ENCODE measurements at places on chromosomes 2 and 18.

DNA sequence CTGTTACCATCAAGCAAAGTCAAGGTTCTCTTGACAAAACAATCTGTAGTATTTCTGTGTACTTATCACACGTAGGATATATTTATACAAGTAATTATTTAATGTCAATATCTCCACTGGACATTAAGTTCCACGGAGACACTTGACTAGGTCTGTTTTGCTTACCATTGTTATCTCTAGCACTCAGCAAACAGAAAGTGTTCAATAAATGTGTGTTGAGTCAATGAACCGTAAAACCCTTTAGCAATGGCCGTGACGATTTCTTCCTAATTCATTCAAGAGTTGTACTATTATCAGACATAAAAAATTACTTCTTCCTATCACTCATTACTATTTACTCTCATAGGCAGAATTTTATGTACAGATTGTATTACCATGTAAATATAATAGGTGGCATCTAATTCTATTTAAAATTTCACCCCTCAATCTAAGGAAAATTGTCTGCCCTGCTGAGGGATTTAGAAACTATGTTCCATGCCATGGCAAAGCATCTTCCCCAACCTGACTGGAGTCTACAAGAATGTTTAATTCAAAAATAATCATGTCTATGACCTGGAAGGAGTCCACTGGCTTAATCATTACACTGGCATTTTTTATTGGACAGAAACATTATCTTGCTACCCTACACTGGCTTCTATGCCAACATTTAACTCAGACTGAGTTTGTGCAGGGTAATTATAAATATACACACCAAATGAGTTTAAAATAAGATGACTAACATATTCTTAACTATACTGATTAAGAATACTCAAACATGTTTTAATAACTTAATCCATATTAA, 301.9 kb downstream of the ZEB2 start:
- no peak overlapping the region for H3K4me3 ChIP-seq
- DNase-seq, result no peak
- H3K36me3 ChIP-seq, result no peaks in the 10 kb centered on the region
- no peak overlapping the region for H3K27ac ChIP-seq
- H3K27me3 ChIP-seq, result no peaks in the 10 kb centered on the region

DNA sequence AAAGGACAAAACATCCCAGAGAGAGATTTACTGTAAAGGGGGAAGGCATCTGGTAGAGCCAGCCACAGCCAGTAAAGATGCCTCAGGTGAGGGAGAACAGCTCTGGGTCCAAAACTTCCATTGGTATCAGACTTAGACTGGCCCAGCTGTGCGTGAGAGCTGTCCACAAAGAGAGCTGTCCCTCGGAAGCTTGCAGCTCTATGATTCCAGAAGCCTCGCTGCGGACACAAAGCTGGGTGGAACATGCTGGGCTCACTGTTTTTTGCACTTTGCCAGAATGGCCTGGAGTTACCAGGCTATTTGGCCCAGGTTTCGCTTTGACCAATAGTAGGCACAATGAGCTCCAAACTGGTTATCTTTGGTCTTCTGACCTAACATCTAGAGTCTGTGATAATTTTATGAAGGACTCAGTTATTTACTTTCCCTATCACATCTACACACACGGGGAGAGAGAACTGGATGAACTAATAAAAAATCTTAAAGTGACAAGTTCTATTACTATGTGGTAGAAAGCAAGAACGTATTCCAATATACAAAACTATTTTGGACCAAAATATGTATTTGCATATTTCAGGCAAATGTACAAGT, 101.9 kb downstream of the DNER start:
- no peak overlapping the region for H3K4me3 ChIP-seq
- H3K27me3 ChIP-seq, result no peaks in the 10 kb centered on the region

DNA sequence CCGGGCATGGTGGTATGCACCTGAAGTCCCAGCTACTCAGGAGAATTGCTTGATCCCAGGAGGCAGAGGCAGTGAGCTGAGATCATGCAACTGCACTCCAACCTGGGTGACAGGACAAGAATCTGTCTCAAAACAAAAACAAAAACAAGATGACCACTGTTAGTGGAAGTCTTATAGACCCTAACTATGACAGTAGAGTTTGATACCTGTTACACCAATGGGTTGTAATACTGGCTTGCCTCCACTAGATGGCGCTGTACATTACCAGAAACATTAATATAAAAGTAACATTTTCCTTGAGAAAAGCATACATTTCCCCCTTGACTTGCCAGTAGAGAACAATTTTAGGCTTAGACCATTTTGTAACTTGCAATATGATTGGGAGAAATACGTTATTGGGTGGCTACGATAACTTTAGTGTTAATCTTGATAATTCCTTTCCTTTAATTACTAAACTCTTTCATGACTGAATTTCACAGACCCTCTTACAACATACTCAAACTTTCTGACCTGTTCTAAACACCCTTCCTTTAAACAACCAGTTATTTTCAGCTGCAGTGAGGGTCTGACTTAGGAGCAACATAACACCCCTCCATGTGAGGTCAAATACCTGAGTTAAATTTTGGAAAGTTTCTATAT, 19.5 kb downstream of the SLC25A52 start:
- no peak overlapping the region for H3K4me3 ChIP-seq
- H3K27me3 ChIP-seq, result peaks cover 11% of the 10 kb centered on the region
- no peaks in the 10 kb centered on the region for H3K36me3 ChIP-seq
- DNase-seq, result peak; percentile 18
- no peaks in the 10 kb centered on the region for H3K4me1 ChIP-seq

- no peaks in the 10 kb centered on the region for H3K36me3 ChIP-seq
- no peak for DNase-seq
- no peak overlapping the region for H3K4me3 ChIP-seq
- H3K27ac ChIP-seq, result no peak overlapping the region
Observed at GRCh38 chr2:29400930-29401653, 285.9 kb downstream of the CLIP4 start.

DNA sequence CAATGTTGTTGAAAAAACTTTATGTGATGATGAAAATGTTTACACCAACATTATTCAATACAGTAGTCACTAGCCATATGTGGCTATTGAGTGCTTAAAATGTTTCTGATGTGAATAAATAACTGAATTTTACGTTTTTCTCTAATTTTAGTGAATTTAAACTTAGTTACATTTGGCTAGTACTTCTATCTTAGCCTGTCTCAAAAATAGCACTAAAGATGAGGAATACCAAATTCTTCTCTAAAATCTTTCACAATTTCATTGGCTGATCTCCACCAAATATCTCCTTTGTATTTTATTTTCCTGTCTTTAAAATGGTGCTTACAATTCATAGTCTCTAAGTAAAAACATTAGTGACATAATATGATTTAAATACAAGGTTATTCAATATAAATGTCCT, 83.7 kb upstream of the RND3 start:
- H3K27ac ChIP-seq, result no peak overlapping the region
- H3K4me1 ChIP-seq, result no peaks in the 10 kb centered on the region
- H3K4me3 ChIP-seq, result no peak overlapping the region

- peak overlapping the region; percentile 77 for H3K4me3 ChIP-seq
- H3K36me3 ChIP-seq, result peaks cover 5% of the 10 kb centered on the region
- no peak for DNase-seq
- peaks cover 87% of the 10 kb centered on the region for H3K27me3 ChIP-seq
- no peak overlapping the region for H3K27ac ChIP-seq
Observed at GRCh38 chr2:72915320-72915906, 1.9 kb upstream of the EMX1 start.

Measured in central memory CD8-positive, alpha-beta T cell (primary cell).